ENCODE measurements at places on chromosomes 1 and 21.
A peak's percentile ranks its signal among the peaks of the same experiment; 100 is the strongest.

DNA sequence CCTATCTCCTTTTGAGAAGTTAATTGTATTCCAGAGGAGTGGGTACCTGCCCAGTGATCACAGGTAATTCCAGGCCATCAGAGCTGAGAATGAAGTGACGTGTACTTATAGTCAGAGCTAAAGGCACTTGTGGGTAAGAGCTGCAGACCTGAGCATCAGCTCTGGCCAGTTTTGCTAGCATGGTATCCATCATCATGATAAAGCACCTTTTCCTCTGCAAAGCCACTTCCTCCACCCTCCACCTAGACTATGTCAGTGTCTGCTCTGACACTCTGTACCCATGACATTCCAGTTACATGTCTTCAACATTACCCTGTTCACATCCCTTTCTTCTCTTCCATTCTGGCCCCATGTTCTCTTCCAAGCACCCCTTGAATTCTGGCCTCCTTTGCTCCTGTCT is 157.3 kb downstream of the GRIK3 start:
- DNase-seq: no peak

- DNase-seq: no peak
Observed at GRCh38 chr21:35050348-35051286, 1.5 kb upstream of the RUNX1 start.

GRCh38 chr1:155931332-155932038 is 2.7 kb downstream of the KHDC4 start:
- DNase-seq: no peak

- no peak for DNase-seq
Observed at GRCh38 chr1:241118049-241118448, 239.0 kb downstream of the RGS7 start.

- DNase-seq: no peak
Observed at GRCh38 chr1:57959531-57960241, 535.8 kb upstream of the DAB1 start.

DNA sequence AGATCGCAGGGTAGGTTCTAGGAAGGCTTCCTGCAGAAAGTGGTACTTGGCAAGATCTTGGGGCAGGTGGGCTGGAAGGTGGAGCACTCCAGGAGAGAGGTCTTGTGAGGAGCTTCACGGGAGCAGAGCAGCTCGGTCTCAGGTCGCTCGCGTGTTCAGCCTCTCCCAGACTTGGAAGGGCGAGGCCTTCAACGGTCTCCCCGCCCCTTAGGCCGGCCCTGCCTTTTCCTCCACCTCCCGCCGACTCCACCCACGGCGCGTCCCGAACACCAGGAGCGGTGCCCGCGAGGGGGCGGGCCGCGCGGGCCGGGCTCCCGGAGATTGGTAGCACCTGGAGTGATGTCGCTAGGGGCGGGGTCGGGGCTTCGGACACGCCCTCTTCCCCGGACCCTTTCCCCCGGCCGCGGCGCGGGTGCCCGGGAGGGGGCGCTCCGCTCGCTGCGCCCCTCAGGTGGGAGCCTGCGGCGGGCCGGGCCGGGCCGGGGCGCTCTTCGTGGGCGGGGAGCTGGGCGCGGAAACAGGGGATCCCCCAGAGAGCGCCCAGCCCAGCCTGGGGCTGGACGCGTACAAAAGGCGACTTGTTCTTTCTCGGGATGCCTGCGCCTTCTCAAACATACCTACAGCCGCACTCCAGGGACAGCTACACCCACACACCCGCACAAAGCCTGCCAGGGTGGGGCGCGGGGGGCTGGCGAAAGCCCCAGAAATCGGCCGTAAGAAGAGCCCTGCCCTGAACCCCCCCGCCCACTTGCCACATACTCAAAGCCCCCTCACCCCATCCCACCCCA is 35.5 kb downstream of the AHDC1 start:
- peak; percentile 99 for DNase-seq
